Thoracic aorta (tissue), 2 donors: ENCODE measurements at places on chromosomes 3 and 15. TPM values are rescaled to one million over a fixed set of nuclear protein-coding genes. Genes with fewer than 3 reads are reported as not detected.

- DNase-seq: no peak
Measured at GRCh38 chr3:117562000-117562399, 852.4 kb downstream of the TUSC7 start.

GRCh38 chr15:96053031-96053780 is 277.3 kb upstream of the NR2F2 start:
- DNase-seq: no peak

DNA sequence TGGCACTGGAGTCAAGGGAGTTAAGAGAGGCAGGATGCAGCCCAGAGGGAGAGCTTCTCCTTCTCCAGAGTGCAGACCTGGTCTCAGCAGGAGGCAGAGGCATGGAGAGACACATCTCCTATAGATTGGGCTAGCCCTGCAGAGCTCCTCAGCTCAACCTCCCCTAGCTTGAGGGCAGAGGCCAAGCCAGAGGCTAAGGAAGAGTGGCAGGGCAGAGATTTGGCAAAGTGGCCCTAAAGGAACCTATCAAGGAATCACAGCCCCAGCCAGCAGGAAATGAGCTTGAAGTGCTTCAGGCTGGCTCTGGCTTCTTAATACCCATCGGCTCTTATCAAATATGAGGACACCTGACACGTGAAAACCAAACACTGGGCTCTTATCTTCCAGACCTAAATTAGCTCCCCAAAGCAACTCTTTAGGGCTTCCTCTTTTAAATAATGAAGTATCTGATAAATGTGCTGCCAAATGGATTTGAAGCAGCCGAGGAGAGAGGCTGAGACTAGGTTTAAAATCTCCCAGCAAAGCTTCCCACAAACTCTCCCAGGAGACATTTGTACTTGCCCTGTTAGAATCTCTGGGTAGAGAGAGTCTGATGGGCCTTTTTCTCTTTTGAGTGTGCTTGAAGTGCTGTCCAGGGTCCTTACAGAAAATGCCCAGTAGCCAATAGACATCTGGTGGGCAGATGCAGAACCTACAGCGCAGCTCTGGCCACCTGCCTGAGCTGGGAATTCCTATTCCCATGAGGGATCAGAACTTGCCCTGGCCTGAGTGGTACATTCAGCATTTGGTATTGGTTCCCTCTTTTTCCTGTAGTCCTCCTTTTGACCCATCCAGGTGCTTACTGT is 271.4 kb downstream of the CLSTN2 start:
- DNase-seq: no peak

GRCh38 chr15:31255732-31256377 is 70.8 kb upstream of the KLF13 start:
- DNase-seq: no peak

DNA sequence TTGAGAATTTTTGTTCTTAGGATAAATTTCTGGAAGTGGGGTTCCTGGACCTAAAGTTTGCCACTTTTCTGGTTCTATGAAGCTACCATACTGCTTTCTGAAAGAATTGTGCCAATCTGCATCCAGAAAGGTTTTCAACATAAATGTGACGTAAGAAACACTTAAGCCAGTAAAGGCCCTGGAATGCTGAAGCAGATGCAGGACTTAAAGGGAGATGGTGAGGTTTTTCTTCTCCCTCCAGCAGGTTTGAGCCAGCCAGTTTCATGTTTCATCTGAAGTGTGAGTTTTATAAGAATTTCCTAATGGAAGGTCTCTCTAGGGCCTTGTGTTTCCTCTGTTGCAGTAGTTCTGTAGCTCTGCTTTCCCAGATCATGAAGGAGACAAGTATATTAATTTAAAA is 33.1 kb downstream of the ZNF592 start:
- DNase-seq: no peak

DNA sequence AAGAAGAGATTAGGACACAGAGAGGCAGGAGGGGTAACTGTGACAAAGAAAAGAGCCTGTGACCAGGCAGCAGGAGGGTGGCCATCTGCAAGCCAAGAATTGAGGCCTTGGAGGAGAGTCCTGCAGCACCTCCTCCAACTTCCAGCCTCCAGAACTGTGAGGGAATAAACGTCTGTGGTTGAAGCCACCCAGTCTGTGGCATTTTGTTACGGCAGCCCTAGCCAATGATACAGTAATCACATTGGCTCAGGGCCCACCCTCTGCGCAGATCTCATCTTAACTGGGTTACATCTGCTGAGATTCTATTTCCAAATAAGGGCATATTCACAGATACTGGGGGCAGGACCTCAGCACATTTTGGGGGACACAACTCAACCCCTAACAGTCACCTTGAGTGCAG is 11.3 kb downstream of the SELENOS start:
- DNase-seq: no peak

C3orf70 gene
- 22.7 TPM for total RNA-seq

CPEB1 gene
- 2.8 TPM for total RNA-seq

BUB1B gene
- 3.5 TPM for total RNA-seq

ANKRD63 gene
- total RNA-seq: not detected

C3orf85 gene
- not detected for total RNA-seq

KNG1 gene
- not detected for total RNA-seq
